ENCODE measurements at places on chromosomes 7 and 10.

- DNase-seq, result no peak
Observed at GRCh38 chr7:1409555-1409954, 49.7 kb downstream of the MICALL2 start.

- DNase-seq, result no peak
Observed at GRCh38 chr7:130996205-130996832, 262.3 kb upstream of the KLF14 start.

GRCh38 chr10:660970-661596 lies 28.4 kb downstream of the DIP2C start:
- no peak for DNase-seq

DNA sequence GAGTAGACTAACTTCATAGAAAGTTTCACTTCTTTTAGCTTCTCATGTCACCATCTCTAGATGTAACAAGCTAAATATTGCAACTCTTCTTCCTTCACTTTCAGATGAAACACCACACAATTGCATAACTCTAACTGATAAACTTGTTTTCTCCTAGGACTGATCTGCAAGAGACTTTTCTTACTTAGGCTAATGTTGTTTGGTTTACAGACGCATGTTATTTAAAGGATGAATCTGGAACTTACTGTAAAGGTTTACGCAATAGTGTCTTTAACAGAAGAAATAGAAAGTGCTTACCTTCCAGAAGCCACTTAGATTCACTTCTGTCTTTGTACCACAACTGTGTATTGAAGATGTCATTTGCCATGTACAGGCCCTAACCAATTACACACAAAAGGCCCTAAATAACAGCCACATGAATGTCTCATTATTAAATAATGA lies 22.1 kb upstream of the ZC3HAV1 start:
- DNase-seq, result no peak

DNA sequence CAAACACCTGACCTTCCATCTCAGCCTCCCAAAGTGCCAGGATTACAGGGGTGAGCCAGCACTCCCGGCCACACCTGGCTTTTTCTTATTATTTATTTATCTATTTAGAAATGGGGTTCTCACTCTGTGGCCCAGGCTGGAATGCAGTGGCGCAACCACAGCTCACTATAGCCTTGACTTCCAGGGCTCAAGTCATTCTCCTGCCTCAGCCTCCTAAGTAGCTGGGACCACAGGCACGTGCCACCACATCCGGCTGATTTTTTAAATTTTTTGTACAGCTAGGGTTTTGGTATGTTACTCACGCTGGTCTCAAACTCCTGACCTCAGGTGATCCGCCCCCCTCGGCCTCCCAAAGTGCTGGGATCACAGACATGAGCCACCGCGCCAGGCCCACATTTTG lies 56.9 kb upstream of the MYL10 start:
- no peak for DNase-seq

- DNase-seq, result no peak
Observed at GRCh38 chr10:96254976-96255375, 16.4 kb downstream of the BLNK start.

DNA sequence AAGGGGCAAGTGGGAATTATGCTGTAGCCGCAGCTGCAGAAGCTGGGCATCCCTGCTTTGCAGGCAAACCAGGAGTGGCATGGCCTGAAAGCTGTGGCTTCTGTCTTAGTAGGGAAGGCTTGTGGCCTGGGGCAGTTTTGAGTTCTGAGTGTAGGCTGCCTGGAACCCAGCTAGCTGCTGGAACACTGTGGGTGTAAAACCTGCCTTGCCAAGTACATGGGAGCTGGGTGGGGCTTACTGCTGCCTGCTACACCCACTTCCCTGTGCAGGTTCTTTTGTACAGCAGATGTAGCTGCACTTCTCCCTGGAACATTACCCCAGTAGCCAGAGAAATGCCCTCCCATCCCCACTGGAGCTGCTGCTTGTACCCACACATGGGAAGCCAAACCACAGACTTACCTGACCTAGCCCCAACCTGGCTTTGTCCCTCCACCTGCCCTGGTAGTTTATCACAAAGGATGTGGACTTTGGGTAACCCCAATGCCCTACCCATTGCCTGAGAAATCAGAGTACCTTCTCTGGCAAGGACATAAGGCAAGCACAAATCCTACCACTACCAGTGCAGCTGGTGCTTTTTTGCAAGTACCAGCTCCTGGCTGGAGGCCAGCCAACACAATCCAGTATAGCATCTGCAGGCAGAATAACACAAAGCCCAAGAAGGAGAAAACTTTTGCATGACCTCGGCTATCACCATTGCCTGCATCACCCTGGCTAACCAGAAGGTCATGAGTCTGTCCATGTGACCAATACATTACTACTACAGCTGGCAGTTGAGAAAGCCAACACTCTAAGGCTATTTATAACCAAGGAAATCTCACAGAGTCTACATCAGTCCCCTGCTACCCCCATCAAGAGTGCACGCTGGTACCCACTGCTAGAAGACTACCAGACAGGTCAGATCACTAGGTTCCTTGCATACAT lies 26.5 kb upstream of the PPP1R3A start:
- DNase-seq, result no peak

- no peak for DNase-seq
Observed at GRCh38 chr10:123522702-123523312, 143.3 kb upstream of the GPR26 start.

DNA sequence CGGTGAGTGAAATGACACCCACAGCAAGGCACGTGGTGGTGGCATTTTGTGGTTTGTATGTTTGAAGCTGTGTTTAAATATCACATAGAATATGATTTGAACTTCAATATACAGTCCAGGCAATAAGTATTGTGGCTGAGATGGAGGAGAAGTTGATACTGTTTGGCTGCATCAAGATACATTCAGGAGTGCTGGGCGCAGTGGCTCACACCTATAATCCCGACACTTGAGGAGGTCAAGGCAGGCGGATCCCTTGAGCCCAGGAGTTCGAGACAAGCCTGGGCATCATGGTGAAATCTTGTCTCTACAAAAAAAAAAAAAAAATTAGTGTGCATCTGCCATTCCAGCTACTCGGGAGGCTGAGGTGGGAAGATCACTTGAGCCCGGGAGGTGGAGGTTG lies 35.2 kb upstream of the NUB1 start:
- no peak for DNase-seq

GRCh38 chr10:29648983-29649268 lies 14.2 kb upstream of the SVIL start:
- DNase-seq, result no peak

GRCh38 chr7:2944739-2945138 lies 98.9 kb downstream of the CARD11 start:
- DNase-seq, result peak; percentile 5

- no peak for DNase-seq
Observed at GRCh38 chr10:61404751-61405150, 48.4 kb downstream of the TMEM26 start.

- DNase-seq, result no peak
Observed at GRCh38 chr7:157003756-157004520, 6.5 kb downstream of the MNX1 start.

DNA sequence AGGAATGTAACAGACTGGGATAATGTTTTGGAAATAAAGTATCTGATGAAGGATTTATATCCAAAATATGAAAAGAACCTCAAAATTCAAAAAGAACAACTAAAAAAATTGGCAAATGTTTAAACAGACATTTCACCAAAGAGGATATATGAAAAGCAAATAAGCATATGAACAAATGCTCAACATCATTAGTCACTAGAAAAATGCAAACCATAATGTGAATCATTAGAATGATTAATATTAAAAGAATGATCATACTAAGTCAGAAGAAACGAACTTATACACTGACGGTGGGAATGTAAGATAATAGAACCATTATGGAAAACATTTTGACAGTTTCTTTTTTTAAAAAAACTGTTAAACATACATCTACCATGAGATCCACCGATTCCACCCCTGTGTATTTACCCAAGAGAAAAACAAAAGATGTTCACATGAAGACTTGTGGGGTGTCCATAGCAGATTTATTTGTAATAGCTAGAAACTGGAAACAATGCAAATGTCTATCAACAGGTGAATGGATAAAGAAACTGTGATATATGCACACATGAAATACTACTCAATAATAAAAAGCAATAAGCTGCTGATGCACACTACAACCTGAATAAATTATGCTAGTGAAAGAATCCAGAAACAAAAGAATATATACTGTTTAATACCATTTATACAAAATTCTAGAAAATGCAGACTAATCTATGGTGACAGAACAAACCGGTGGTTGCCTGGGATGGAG lies 35.7 kb downstream of the PRKG1 start:
- no peak for DNase-seq

DNA sequence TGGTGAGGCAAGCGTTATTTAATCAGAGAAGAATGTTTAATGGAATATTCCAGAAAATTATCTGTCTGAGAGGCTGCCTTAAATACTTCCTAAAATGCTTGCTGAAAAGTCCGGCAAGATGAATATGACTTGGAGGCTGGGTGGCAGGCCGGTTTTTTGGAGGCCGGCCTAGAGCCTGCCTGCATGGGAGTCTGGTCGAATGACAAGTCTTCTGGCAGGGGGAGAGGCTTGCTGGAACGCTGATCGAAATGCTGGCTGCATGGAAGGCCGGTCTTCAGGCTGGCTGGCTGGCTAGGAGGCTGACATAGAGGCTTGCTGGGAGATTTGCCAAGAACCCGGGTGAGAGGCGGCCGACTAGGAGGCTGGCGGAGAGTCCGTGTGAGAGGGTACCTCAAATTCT lies 135.7 kb downstream of the OR13A1 start:
- no peak for DNase-seq

- DNase-seq, result no peak
Observed at GRCh38 chr7:157601530-157601929, 264.7 kb downstream of the DNAJB6 start.

- no peak for DNase-seq
Observed at GRCh38 chr7:114988755-114989375, 67.0 kb downstream of the MDFIC start.

DNA sequence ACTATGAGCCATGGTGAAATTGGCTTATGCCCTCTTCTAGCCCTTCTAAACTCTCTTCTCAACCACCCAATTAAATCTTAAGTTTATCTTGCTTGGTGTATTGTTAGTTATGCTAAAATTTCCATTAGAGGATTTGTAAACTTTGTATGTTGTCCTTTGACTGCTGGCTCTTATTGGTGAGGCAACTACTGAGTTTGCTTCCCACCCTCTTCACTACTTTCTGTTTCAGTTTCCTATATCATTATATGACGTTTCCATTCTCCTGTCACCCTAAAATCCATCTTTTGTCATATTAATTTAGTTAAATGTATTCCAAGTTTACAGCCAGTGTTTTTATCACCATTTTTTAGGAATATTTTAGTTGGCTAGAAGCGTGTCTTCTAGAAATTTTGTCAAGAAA lies 80.9 kb upstream of the VWC2 start:
- no peak for DNase-seq

DNA sequence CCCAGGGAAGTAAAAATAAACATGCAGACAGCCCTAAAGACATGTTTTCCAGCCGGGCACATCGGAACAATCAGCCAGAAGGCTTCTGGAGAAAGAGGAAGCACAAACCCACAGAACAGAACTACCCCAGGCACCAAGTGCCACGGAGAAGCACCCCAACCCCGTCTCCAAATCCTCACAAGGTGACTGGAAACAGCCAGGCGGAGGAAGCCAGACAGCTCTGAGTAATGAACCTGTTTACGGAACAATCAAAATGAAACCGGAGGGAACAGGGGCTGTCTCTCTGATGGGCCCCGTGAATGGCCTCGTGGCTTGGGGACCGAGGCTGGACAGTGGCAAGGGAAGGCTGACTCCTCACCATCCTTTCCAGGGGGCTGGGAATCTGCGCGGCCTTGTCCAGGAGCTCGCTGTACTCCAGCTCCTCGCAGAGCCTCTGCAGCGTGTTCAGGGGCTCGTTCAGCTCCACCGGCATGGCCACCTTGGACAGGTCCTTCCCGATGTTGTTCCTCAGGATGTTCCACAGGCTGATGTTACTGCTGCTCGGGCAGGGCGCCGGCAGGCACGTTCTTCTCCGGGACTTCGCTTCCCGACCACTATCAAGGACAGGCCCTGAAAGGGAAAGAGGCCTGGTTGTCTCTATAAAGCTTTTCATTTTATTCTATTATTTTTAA lies 77.0 kb upstream of the GSDME start:
- no peak for DNase-seq

DNA sequence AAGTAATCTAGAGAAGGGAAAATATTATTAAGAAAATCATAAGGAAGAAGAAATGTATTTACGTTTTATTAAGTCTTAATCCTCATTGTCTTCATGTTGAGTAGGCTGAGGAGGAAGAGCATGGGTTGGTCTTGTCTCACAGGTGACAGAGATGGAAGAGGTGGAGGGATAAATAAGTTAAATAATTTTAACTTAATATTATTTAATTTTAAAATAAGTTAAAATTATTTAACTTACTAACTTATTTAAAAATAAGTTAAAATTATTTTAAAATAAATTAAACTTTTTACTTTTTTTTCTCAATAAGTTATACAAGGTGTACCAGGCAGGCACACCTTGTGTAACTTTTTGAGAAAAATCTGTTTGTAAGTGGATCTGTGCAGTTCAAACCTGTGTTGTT lies 36.6 kb downstream of the STK31 start:
- DNase-seq, result no peak

DNA sequence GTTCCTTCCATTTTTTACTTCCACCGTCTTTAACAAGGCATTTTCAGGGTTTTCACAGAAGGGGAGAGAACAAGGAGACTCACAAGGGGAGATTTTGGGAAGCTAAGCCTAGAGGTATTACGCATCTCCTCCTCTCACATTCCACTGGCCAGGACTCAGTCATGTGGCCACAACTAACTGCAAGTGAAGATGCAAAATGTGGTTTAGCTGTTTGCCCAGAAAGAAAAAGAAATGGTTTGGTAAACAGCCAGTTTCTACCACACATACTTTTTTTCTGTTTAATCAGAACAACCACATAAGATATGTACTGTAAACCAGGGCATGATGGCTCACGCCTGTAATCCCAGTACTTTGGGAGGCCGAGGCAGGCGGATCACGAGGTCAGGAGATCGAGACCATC lies 21.4 kb upstream of the HELLS start:
- DNase-seq, result no peak

GRCh38 chr10:18368682-18369081 lies 228.5 kb downstream of the CACNB2 start:
- DNase-seq, result no peak

- no peak for DNase-seq
Observed at GRCh38 chr7:115232041-115232440, 310.1 kb downstream of the MDFIC start.

DNA sequence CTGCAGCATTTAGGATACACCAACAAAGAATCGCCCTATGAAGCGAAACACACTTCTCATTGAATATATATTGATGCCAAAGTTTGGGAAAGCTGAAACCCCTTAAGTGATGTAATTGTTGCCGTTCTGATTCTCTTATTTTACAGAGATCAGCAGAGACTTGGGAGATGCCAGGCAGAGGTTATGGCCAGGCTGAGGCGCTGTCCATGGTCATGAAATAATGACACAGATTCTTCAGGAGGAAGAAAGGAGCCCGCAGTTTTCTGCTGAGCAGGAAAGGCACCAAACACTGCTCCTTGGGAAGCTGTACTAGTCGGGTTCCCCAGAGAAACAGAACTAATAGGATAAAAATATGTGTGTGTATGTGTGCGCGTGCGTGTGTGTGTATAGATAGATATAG lies 566.0 kb downstream of the CALN1 start:
- DNase-seq, result no peak

GRCh38 chr7:16730937-16731336 lies 22.6 kb upstream of the TSPAN13 start:
- DNase-seq, result no peak

GRCh38 chr10:103602852-103603155 lies 109.3 kb downstream of the NEURL1 start:
- no peak for DNase-seq
